ENCODE measurements at places on chromosomes 4 and X.

DNA sequence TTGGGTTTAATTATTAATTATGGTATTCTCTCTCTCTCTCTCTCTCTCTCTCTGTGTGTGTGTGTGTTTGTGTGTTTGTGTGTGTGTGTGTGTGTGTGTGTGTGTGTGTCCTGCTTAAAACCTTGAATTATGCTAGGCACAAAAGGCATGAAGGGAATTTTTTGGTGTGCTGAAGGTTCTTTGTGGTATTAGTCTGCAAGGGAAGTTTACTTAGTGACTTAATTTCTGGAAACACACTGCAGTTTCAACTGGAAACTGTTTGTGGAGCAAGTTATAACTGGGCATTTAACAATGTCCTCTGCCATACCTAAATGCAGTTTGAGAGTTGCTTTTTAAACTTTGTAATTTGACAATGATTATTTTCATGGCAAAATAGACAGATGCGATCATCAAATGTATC, 111.7 kb downstream of the FRMPD4 start:
- DNase-seq = no peak

DNA sequence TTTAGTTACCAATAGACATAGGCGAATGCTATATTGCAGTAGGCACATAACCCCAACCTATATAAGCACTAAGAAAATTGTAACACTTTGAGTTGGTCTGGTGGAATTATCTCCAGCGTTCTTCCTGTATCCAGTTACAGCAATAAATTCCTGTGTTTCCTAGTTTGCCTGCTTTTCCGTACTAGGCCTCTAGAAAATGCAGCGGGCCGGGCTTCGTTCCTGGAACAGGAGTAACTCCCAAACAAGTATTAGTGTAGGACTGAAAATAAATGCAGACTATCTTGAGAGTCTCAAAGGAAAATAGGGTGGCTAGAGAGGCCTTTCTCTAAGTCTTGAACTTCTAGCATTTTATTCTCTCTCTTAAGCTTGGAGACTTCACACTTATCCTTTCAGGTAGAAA, 159.8 kb downstream of the OR13H1 start:
- no peak for DNase-seq

GRCh38 chrX:76802708-76803107, 375.2 kb downstream of the MAGEE1 start:
- DNase-seq = no peak

DNA sequence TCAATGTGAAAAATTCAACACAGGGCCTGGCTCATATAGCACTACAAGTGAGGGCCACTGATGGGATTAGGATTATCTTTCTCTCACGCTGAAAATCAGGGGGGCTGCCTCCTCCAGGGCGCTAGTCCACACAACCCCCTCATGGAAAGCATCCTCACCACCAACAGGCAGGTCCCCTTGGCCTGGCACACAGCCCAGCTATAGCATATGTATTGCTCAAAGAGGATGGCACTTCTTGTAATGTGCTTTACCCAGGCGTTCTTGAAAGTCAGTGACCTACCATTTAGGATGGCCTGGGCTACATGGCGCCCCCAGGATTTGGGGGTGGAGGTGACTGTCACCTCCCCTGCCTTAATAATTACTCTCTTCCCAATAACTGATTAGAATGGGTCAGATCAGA, 71.0 kb upstream of the LSM6 start:
- DNase-seq = no peak

- DNase-seq = no peak
Observed at GRCh38 chrX:130109429-130110378, 593 bp downstream of the ELF4 start.

- no peak for DNase-seq
Observed at GRCh38 chrX:12595720-12596119, 195.5 kb upstream of the PRPS2 start.

- DNase-seq = peak; percentile 42
Observed at GRCh38 chrX:69222103-69223090, 57.1 kb upstream of the PJA1 start.

- DNase-seq = no peak
Observed at GRCh38 chr4:93657527-93657926, 171.0 kb upstream of the ATOH1 start.

GRCh38 chr4:168383510-168383909, 65.0 kb upstream of the DDX60 start:
- no peak for DNase-seq

DNA sequence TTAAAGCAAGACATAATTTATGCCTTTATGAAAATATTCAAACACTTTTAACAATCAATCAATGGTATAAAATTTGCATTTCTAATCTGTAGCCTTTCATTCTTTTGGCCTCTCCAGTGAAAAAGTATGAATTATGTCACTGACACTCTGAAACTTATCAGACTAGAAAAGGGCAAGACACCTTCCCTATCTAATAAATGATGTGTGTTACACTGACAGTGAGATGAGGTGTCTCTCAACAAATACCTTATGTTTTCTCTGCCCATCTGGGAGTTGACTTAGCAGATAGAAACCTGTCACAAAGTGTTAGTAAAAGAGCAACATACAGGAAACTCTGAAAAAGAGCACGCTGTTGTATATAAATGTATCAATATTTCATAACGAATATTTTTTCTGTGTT, 94.2 kb upstream of the TECRL start:
- DNase-seq = no peak

- peak; percentile 40 for DNase-seq
Observed at GRCh38 chr4:42654631-42655268, 2.2 kb downstream of the ATP8A1 start.

DNA sequence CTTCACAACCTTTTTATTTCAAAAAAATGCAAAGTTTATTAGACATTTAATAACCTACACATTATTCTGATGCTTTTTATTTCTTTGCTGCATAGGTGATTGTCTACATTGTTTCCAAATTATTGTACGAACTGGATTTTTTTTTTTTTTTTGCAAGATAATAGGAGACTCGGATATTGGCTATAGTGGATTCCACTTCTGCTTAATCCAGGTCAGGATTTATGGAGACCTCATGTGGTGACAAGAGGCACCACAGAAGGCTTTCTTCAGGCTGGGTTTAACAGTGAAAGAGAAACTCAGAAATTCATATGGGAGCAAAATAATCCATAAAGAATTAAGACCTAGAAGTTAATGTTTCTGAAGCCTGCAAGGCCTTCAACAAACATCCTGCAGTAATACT, 2.4 kb upstream of the SLIT2 start:
- DNase-seq = peak; percentile 65

DNA sequence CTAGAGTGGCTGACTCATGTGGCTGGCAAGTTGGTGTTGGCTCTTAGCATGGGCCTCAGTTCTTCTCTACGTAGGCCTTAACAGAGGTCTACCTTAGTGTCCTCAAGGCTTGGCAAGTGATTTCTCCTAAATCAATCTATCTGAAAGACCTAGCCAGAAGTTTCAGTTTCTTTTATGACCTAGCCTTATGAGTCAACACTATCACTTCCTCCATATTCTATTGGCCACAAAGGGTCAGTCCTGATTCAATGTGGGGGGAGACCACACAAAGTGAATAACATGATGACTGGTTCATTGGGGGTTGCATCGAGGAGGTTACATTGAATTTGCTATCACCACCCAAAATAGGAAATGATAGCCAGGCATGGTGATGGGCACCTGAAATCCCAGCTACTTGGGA, 5.8 kb upstream of the NRK start:
- no peak for DNase-seq

DNA sequence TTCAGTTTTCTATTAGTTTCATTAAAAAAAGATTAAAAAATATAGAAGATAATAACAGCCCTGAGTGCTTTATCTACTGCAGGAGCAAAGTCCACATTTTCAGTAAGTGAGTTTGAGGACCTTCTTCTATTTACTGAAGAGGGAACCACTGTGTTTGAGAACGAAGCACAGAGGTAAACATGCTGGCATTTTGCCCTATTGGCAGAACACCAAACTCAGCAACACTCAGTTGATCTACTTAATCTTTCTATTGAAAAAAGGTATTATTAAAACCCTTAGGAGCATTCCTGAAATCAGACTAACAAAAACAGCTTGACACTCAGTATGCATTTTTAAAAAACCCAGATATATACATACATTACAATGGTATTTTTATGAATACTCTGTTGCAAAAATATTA, 1496.7 kb downstream of the TECRL start:
- no peak for DNase-seq

DNA sequence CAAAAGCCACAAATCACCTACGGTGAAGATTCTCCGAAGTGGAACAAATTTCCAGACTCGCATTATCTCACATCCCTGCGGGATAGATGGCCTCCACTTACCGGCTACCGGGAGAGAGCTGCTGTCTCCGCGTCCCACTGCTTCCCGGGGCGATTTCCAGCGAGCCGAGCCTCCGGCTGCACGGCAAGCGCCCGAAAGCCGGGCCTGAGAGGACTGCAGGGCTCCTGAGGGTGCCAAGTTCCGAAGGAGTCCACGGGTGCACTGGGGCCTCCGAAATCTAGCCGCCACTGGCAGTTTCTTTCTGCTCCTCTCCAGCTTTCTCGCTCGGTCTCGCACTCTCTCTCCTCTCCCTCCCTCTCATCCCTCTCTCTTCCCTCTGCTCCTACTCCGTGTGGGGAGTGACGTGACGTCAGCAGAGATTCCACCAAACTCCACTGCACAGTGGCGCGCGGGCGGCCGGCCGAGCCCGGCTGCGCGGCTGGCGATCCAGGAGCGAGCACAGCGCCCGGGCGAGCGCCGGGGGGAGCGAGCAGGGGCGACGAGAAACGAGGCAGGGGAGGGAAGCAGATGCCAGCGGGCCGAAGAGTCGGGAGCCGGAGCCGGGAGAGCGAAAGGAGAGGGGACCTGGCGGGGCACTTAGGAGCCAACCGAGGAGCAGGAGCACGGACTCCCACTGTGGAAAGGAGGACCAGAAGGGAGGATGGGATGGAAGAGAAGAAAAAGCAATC, 14.0 kb upstream of the PITX2 start:
- no peak for DNase-seq

DNA sequence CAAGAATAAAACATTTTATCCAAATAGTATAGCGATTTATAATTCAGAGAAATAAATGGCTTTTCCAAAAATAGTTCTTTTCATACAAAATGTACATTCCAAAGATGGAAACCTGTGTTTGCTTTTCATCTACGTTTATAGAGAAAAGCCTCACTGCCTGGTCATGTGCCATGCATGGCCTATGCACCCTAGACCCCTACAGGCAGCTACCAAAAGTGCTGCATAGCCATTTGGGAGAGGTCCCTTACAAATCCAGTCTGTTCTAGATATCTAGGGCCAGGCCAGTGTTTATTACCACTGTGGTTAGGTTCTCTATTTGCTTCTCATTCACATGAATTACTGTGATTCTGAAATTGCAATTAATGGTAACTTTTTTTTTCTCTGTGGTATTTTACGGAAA, 17.2 kb downstream of the HMGB2 start:
- DNase-seq = peak; percentile 73

DNA sequence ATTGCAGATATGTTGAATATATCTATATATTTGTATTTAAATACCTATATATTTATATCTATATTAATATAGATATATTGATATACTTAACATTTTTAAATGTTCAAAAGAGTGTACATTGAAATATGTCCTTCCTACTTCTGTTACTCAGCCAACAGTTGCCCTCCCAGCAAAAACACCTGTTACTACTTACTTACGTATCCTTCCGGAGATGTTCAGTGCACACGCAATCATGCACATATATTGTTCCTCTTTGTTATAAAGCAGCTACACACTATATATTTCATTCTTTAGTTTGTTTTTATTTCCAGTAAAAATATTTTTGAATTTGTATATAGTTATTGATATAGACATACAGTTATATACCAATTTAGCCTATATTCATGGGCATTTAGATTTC, 142.3 kb downstream of the ARHGAP24 start:
- no peak for DNase-seq

- peak; percentile 46 for DNase-seq
Observed at GRCh38 chrX:49915361-49916222, 6.8 kb upstream of the CLCN5 start.
